Frontal cortex (tissue), 4 donors: ENCODE measurements at places on chromosomes 6 and 20. TPM values are rescaled to one million over a fixed set of nuclear protein-coding genes. Genes with fewer than 3 reads are reported as not detected.

MBOAT1 gene
- total RNA-seq = 7.3 TPM

FOXS1 gene
- 0.82 TPM for total RNA-seq

CDKAL1 gene
- 46.5 TPM for total RNA-seq

BTN1A1 gene
- not detected for total RNA-seq

OTOR gene
- total RNA-seq = 0.82 TPM

CDH22 gene
- 2.0 TPM for total RNA-seq

TGM3 gene
- total RNA-seq = not detected

GRM4 gene
- 3.7 TPM for total RNA-seq
